ENCODE measurements at places on chromosomes 2 and 18.

- DNase-seq: no peak
Observed at GRCh38 chr2:27715318-27716210, 51.9 kb downstream of the SLC4A1AP start.

- DNase-seq: no peak
Observed at GRCh38 chr18:23964282-23965238, 50.0 kb upstream of the TTC39C start.

DNA sequence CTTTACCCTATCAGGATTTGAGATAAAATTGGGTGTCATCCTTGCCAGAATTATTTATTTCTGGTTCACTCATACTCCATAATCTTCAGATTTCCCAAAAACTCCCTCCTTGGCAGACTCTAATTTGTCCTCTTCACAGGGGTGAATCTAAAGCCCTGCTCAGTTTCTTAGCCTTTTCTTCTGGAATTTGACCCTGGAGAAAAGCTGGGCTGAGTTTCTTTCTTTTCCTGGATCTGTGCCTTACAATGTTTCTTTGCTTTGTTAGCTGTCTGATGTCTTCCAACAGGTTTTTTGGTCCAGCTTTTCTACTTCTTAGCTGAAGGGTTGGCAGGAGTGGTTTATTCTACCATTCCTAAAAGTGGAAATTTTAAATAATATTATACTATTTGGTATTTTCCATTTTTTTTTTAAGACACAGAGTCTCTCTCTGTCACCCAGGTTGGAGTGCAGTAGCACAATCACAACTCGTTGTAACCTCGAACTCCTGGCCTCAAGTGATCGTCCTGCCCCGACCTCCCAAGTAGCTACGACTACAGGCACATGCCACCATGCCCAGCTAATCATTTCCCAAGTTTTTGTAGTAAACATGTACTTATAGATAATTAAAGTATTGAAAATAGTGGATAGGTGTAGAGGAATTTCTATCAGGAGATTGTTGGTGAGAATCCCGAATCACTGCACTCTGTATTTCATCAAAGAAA lies 138.4 kb upstream of the TWIST2 start:
- DNase-seq: no peak

- DNase-seq: no peak
Observed at GRCh38 chr2:43718530-43719124, 42.4 kb upstream of the C1GALT1C1L start.

DNA sequence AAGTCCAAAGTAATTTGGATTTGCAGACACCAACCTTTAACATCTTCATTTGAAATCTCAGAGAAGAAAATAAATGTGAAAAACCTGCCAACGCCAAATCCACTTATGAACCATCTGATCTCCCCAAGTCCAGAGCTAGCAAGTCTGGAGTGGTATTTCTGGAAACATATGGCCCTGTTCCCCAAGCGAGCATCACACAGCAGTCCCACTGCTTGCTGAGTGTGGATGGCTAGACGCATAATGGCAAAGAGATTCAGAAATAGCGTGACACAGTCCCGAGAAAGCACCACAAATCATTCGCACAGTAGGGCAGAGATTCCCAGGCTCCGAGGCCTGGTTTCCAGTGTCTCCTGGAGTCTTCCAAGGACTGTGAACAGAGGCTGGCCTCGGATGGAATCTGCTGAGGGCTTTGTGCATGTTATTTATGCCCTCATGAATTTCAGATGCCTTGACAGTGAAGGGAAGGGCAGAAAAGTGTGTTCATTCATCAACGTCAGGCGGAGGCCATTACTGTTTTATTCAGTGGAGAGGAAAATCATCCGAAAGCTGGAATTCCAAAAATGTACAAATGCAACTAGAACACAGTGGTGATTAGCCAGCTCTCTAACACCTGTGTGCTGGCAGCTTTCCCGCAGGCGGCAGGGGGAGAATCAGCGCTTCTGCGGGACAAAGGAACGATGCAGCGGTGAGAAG lies 417.0 kb downstream of the EIPR1 start:
- DNase-seq: no peak

DNA sequence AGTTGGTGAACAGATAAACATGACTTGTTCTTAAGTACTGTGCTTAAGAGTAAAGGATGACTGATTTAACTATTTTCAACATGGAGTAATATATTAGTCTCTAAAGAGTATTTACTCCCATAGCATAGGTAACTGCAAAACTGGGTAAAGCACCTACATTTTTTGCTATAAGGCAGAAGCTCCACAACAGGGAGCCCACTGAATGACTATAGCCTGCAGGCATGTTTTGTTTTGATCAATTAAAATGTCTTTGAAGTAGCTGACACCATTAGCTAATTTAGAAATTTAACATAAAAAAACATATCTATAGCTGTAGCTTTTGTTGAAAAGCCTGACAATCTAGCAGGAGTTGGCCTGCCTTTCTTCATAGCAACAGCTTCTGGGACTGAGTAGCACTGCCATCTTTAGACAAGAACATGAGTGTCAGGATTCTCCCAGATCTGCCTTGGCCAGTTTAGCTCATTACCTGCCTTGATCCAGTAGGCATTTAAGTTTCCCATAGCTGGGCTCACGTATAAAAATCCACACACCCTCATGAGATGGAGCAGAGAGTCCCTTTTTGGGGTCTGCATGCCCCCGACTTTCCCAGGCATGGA lies 1935.1 kb upstream of the PIK3C3 start:
- no peak for DNase-seq

DNA sequence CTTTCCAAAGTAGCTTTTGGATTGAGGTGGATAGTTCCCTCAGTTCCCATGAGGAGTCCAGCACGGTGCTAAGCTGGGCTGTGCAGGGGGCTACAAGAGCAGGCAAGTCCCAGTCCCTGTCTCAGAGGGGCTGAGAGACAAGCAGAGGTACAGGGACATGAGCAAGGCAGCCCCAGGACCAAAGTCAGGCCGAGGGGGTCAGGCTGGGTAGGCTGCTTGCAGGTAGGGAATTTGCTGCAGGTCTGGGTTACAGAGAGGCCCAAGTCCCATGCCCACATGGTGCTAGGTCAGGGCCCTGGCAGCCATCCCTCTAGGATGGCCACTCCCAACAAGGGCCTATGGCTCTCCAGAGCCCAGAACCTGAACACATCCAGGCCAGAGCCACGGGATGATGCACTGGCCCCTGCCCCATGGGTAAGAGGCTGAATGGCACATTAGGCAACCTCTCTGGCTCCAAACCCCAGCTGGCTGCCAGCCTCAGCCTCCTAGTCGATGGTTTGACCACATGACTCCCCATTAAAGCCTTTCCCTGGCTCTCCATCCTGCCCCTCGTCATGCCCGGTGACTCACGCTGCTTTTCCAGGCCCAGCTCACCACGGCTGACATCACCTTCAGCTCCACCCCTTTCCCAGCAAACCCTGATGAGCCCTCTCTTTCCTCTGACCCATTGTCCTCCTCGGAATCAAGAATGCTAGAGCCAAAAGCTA lies 83.7 kb downstream of the SDC1 start:
- peak; percentile 86 for DNase-seq

Data from AG09309 (cell line).